Lung (tissue), 17 donors: ENCODE measurements at places on chromosomes 4 and X.

- DNase-seq, result peak; percentile 92
Measured at GRCh38 chrX:46446727-46447378, 98.4 kb downstream of the ZNF674 start.

GRCh38 chr4:145609481-145610427 lies 9.4 kb upstream of the MMAA start:
- DNase-seq, result peak; percentile 77

GRCh38 chr4:184968784-184969201 lies 49.5 kb upstream of the HELT start:
- peak; percentile 11 for DNase-seq

DNA sequence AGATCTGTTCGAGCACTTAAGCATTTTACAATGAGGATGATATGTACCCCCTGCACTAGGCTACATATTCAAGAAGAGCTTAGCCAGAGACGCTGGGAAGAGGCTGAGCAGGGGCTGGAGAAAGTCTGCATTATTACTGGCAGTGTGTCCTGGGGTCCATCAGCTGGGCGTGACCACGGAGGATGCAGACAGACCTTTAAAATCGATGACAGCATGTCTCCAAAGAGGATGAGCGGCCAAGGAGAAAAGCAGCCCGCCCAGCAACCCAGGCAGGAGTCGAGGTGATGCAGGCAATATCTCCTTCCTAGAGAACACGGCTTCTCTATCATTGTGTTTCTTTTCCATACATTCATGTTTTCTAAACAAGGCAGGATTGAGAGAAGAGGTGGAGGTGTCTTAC lies 300.7 kb downstream of the USP46 start:
- no peak for DNase-seq

DNA sequence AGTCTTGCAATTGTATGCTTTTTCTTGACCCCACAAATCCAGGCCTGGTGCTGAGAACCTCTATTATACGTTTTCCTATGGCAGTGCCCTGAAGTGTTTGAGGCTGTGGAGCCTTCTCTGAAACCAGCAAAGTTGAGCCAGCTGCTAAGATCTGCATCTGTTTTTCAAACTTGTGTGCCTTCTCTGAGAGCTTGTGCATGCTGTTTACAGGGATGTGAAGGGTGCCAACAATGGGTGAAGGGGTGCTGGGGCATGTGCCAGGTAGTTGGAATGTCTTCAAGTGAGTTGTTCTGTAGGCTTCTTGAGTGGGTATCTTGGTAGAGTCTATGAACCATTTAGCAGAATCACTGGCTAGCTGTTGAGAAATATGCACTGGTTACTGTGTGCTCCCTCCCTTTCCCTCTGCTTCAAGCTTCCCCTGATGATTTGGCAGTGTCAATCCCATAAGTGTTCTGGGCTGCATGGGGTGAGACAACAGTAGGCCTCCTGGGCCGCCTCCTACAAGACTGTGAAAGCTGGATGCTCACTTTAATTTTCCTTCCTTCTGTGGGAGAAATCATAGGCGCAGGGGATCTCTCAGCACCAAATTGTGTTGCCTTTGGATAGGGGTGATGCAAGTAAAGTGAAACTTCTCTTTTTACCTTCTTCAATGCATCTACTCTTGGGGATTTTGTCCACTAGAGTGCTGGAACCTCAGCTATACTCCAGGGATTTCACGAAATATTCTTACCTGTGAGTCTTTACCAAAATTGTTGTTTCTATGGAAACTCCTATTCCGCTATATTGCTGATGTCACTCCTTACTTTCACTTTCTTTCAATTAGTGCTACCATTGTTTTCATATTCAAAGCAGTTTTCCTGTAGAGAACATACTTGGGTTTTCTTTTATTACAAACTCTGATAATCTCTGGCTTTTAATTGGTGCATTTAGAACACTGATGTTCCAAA lies 30.0 kb downstream of the ITM2A start:
- DNase-seq, result no peak

- peak; percentile 13 for DNase-seq
Measured at GRCh38 chr4:54118850-54119589, 19.1 kb downstream of the GSX2 start.

GRCh38 chr4:178752954-178753525 lies 1310.8 kb upstream of the AGA start:
- DNase-seq, result peak; percentile 6

- no peak for DNase-seq
Measured at GRCh38 chr4:98778206-98778605, 119.8 kb upstream of the TSPAN5 start.

- no peak for DNase-seq
Measured at GRCh38 chr4:120524237-120524636, 398.3 kb downstream of the PRDM5 start.

- no peak for DNase-seq
Measured at GRCh38 chr4:6754481-6755087, 27.9 kb upstream of the KIAA0232 start.

- DNase-seq, result no peak
Measured at GRCh38 chrX:118468122-118468521, 27.5 kb upstream of the DOCK11 start.

GRCh38 chrX:826448-826847 lies 195.9 kb downstream of the SHOX start:
- DNase-seq, result no peak

- no peak for DNase-seq
Measured at GRCh38 chr4:43341741-43342140, 449.2 kb downstream of the GRXCR1 start.

DNA sequence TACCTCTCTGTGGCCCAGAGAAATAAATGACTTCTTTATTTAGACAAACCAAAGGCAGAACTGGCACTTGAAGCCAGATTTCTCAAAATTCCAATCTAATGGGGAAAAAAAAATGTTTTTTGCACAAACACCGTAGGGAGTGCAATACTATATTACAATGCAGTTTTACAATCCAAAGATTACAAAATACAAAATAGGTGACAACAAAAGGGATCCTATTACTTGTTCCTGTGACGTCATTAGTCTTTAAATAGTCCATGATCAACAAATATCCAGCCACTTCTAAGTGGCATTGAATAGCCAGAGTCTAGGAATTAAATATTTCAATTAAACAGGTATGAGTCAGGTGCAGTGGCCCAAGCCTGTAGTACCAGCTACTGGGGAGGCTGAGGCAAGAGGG lies 3.0 kb upstream of the APBB2 start:
- DNase-seq, result no peak

DNA sequence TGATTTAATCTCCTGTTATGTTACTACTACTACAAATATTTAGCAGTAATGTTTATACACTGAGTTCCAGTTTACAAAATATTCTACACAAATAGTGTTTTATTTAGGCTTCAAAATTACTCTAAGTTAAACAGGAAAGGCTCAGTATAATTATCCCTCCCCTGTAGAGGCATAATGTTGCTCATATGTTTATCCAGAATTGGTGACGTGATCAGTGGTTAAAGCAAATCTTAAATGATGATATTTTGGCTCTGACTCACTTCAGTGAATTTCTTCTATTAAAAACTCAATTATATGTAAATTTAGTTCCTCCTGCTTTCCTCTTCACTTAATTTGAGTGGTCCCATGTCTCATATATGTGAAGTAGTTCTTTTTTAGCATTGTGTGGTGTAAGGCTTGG lies 438.5 kb downstream of the ADGRL3 start:
- peak; percentile 76 for DNase-seq

DNA sequence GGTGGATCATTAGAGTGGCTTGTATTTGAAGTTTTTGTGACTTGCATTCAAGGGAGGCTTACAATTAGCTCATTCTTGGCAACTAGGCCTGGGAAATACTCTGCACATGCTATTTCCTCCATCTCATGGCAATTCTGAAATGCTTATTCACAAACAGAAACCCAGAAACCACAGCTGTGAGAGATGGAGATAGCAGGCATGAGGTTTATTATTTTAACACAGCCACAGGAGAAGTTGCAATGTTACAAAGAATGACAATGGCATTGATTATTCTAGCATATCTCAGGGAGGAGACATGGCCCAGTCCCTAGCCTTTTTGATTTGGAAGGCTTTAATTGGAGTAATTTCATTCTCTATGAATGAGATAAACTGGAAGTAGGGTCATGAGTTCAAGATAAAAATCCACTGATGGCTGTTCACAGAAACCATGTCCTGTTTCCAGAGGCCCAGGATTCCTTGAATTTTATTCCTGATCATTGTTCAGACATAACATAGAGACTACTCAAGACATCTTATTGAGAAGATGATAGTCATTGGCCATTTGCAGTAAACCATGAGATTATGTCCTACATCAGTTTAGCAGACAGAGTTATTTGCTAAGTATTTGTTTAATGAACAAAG lies 123.9 kb downstream of the MID1 start:
- DNase-seq, result peak; percentile 62

- DNase-seq, result no peak
Measured at GRCh38 chr4:101037938-101038413, 309.4 kb downstream of the PPP3CA start.

DNA sequence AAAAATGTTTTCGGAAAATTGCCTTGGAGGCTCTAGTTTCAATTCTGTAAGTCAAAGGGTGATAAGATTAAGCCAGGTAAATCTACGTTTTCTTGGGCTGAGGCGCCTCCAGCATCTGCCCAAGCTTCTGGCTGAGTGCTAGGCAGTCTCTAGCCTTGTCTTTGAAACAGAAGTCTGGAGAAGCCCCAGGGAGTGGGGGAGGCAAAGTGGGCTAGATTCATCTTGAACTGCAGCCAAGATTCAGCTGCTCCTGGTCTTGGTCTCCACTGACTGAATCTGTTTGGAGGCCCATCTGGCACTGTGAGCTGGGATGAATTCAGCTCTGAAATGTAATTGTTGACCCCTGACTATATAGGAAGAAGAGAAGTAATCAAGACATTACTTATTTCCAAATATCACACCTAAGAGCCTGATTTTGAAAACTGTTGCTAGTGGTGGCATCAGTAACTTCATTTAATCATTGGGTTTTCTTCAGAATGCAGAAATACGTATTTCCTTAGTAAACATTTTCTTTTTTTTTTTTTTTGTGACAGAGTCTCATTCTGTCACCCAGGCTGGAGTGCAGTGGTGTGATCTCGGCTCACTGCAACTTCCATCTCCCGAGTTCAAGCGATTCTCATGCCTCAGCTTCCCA lies 187.3 kb upstream of the LEF1 start:
- DNase-seq, result peak; percentile 84

GRCh38 chrX:119228512-119229252 lies 7.4 kb upstream of the PGRMC1 start:
- peak; percentile 16 for DNase-seq

DNA sequence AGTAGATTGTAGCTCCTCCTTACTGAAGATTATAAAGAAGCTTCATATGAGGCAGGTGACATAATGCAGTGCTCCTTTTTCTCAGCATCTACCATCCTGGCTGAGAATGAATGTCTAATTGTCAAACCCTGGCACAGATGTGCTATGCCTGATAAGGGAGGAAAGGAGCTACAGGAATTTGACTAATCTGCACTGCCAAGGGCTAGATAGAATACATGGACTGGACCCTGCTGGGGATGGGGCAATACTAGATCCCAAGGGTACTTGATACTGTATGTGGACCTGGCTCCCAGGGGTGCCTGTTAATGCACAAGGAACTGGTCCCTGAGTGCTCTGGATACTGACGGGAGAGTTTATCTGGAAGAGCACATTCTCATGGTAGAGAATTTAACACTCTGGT lies 362.2 kb upstream of the EMCN start:
- DNase-seq, result no peak

- no peak for DNase-seq
Measured at GRCh38 chrX:20519826-20520225, 253.1 kb upstream of the RPS6KA3 start.

DNA sequence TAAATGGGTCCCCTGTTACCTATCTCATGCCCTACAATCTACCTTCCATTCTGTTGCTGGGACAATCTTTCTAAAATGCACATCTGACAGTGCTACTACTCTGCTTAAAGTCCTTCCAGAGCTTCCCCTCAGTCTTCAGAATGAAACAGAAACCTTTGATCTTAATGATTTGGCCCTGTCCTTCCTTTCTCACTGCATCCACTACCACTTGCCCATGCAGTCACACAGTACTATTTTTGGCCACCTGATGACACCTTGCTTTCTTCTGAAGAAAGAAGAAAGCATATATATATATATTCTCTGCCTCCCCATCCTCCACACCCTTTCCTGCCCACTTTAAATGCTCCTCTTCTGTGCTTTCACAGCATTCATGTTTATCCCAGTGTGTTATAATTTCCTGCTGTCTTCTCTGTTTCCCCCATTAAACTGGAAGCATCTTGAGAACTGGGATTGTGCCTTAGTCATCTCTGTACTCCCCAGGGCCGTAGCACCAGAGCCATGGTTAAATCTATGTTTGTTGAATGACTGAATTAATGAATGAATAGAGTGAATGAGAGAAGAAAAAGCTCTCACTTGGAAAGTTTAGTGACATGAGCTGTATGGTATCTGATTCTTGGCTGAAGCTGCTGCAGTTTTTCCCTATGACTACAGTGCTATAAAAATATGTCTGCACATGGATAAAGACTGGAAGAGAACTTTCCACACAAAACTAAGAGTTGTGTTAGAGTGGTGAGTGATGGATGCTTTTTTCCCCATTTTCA lies 56.2 kb downstream of the RTL9 start:
- DNase-seq, result no peak

- no peak for DNase-seq
Measured at GRCh38 chr4:47824840-47825239, 13.0 kb downstream of the CORIN start.

- no peak for DNase-seq
Measured at GRCh38 chr4:47160095-47160494, 128.7 kb downstream of the GABRB1 start.

- no peak for DNase-seq
Measured at GRCh38 chrX:39967348-39967747, 130.4 kb downstream of the BCOR start.

GRCh38 chr4:138401334-138401733 lies 159.2 kb upstream of the SLC7A11 start:
- peak; percentile 73 for DNase-seq

DNA sequence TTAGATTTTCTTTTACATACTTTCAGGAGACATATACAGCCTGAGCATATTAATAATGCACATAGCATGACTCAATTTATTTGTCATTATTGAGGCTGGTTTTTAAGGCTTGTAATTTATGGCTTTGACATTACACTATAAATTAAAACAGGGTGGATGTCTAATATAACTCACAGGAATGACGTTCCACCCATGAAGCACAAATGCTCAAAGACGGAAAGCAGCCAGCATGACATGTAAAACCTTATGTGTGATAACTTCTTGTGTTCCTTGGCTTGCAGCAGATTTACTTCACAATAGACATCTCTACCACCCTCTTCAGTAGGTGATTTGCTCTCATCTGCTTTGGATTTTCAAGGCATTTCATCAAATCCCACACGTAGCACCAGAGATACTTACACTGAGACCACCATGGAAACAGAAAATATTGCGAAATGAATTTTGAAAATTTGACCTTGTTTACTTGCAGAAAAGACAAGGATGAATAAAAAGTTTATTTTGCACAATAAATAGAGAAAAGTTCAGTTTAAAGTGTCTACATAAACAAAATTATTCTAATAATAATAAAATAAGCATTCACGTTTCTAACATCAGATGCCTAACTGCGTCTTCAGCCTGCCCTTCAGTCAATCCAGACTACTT lies 64.7 kb upstream of the BTC start:
- no peak for DNase-seq

GRCh38 chrX:153305972-153306371 lies 15.6 kb downstream of the PNMA6F start:
- no peak for DNase-seq

GRCh38 chrX:138946926-138947325 lies 235.4 kb upstream of the FGF13 start:
- no peak for DNase-seq

- no peak for DNase-seq
Measured at GRCh38 chr4:53656421-53656981, 65.2 kb upstream of the LNX1 start.

- no peak for DNase-seq
Measured at GRCh38 chrX:126985027-126985426, 165.5 kb downstream of the PRR32 start.

GRCh38 chr4:81180916-81181315 lies 34.1 kb downstream of the PRKG2 start:
- DNase-seq, result no peak
